Foreskin keratinocyte (primary cell): ENCODE measurements at places on chromosomes 6 and 20. TPM values are rescaled to one million over a fixed set of nuclear protein-coding genes. Genes with fewer than 3 reads are reported as not detected.

DNA sequence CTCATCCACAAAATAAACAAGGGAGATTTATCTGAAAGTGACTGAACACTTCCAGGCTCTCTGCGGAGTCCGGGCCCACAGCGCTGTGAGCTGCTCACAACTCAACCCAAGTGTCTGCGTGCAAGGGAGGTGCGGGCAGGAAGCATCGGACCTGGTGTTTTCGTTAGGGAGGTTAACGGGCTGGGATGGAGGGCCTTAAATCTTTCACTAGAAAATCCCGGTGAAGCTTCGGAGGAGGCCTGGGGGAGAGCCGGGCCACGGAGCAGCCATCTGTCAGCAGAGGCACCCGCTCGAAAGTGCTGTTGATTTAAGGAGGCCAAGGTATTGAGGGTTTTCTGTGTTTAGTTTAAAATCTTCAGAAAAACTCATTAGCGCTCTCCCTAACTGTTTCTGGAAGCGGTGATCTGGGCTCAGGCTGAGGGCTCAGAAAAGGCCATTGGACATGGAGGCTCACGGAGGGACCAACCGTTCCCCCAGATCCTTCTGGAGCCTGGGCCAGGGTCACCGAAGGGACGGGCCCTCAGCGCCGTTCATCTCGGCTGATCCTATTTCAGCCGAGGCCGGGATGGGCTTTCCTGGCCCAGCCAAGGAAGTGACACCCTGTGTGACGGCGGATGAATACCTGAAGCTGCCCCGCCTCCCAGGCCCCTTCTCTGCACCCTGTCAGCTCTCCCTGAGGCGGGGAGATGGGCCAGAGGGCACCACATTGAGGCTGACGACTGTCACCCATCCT is 20.7 kb downstream of the GATA5 start:
- no peak for DNase-seq

- no peak for DNase-seq
These were observed 11.4 kb downstream of the PBOV1 start for GRCh38 chr6:138206862-138207261.

DNA sequence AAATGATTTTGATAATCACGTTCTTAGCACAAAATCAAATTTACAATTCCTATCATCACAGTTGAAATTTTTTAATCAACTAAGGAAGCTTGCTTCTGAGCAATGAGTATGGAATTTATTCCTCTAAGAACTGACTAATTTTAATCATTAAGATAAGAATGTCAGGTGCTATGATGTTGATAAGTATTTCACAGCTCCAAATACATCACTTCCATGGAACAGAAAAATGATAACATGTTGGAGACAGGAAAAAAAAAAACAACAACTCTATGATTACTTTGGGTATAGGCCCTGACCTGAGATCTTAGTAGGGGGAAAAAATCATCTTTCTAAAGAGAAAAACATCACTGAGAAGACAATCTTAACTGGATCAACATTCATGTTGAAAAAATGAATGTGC is 89.4 kb upstream of the BMP2 start:
- DNase-seq, result no peak

Gene TRAPPC3L
- 0.07 and 0.20 TPM in 2 replicates for total RNA-seq

Gene CRISP2
- total RNA-seq, result not detected in 2 replicates

Gene EBF4
- total RNA-seq, result 0.46 and 0.78 TPM in 2 replicates
